ENCODE measurements at places on chromosomes 2 and 18. TPM values are rescaled to one million over a fixed set of nuclear protein-coding genes. Genes with fewer than 3 reads are reported as not detected.

- H3K27me3 ChIP-seq = no peaks in the 10 kb centered on the region
- DNase-seq = no peak
- no peaks in the 10 kb centered on the region for H3K36me3 ChIP-seq
- no peaks in the 10 kb centered on the region for H3K4me1 ChIP-seq
- H3K4me3 ChIP-seq = no peak overlapping the region
These were observed 942.3 kb downstream of the CPS1 start for GRCh38 chr2:211498551-211499205.

GRCh38 chr2:227450311-227450841, 21.6 kb upstream of the AGFG1 start:
- no peak overlapping the region for H3K4me3 ChIP-seq
- no peak overlapping the region for H3K27ac ChIP-seq
- no peaks in the 10 kb centered on the region for H3K27me3 ChIP-seq
- no peaks in the 10 kb centered on the region for H3K36me3 ChIP-seq

DNA sequence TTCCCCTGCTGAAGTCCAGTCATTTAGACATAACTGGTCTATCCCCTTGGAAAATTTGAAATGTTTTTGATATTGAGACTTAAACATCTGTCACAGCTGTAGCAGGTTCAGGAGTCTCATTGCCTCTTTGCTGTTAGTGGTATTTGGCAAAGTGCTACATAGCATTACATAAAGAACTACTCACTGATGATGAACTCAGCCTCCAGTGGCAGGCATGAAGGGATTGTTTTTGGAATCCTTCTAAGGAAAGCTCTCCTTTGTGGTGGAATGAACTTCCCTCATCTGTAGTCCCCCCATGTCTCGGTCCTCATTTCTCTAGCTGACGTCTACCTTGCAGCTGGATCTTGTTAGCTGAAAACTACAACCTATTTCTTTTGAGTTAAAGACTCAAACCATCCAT, 111.6 kb downstream of the TACR1 start:
- H3K36me3 ChIP-seq = no peaks in the 10 kb centered on the region
- H3K27ac ChIP-seq = no peak overlapping the region
- no peaks in the 10 kb centered on the region for H3K27me3 ChIP-seq
- H3K4me3 ChIP-seq = no peak overlapping the region

GRCh38 chr2:76251342-76251741, 540.6 kb upstream of the GCFC2 start:
- no peak for DNase-seq
- no peaks in the 10 kb centered on the region for H3K4me1 ChIP-seq
- no peaks in the 10 kb centered on the region for H3K36me3 ChIP-seq
- H3K4me3 ChIP-seq = no peak overlapping the region

GRCh38 chr18:31088532-31088931, 13.7 kb downstream of the DSC2 start:
- H3K4me1 ChIP-seq = no peaks in the 10 kb centered on the region
- H3K27me3 ChIP-seq = no peaks in the 10 kb centered on the region
- H3K27ac ChIP-seq = no peak overlapping the region
- no peaks in the 10 kb centered on the region for H3K36me3 ChIP-seq
- no peak overlapping the region for H3K4me3 ChIP-seq

DNA sequence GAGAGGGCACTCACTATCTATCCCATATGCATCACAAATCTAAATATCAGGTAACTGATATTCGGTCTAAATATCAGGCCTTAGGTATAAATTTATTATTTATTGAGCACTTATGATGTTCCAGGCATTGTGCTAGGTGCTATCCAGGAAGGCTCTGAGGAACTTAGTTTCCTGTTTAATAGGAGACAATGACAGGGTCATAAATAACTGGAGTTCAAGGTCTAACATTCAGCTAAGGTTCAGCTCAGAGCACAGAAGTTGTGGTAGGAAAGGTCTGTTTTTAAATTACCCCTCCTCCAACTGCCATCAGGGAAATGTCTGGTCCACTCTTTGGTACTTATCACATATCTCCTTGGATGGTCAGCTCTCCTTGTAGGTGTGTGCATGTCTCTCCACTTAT, 193.6 kb downstream of the AGPS start:
- no peak for DNase-seq
- no peaks in the 10 kb centered on the region for H3K27me3 ChIP-seq
- no peak overlapping the region for H3K4me3 ChIP-seq
- no peak overlapping the region for H3K27ac ChIP-seq
- no peaks in the 10 kb centered on the region for H3K4me1 ChIP-seq
- no peaks in the 10 kb centered on the region for H3K36me3 ChIP-seq

- H3K27ac ChIP-seq = no peak overlapping the region
- H3K4me3 ChIP-seq = no peak overlapping the region
- H3K27me3 ChIP-seq = peaks cover 2% of the 10 kb centered on the region
- no peaks in the 10 kb centered on the region for H3K36me3 ChIP-seq
These were observed 38.6 kb upstream of the TGIF1 start for GRCh38 chr18:3411327-3411726.

- DNase-seq = no peak
- H3K4me3 ChIP-seq = no peak overlapping the region
- H3K27ac ChIP-seq = no peak overlapping the region
- H3K36me3 ChIP-seq = no peaks in the 10 kb centered on the region
- H3K27me3 ChIP-seq = no peaks in the 10 kb centered on the region
- no peaks in the 10 kb centered on the region for H3K4me1 ChIP-seq
These were observed 653.3 kb upstream of the PKDCC start for GRCh38 chr2:41394541-41394940.

DNA sequence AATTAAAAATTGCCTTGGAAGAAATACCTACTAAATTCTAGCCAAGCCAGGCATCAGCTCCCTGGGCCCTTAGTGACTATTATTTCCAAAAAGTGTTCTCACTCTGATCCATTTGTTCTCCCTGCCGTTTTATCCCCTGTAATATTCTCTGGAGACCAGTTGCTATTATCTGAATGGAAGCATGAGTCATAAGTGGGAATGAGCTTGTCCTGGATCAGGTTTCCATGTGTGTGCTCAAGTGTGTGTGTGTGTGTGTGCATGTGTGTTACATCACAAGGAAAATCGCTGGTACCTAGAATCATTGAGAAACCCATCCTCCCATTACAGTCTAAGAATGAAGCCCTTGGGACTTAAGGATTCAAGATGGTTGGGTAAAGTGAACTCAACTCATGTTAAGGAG, 130.3 kb upstream of the CXCR4 start:
- 0 out of 2 replicates have a peak, but pooled peaks cover 2% of the 10 kb centered on the region for H3K27me3 ChIP-seq
- peaks cover 4% of the 10 kb centered on the region for H3K4me1 ChIP-seq
- no peaks in the 10 kb centered on the region for H3K36me3 ChIP-seq
- H3K4me3 ChIP-seq = no peak overlapping the region
- H3K27ac ChIP-seq = no peak overlapping the region

DNA sequence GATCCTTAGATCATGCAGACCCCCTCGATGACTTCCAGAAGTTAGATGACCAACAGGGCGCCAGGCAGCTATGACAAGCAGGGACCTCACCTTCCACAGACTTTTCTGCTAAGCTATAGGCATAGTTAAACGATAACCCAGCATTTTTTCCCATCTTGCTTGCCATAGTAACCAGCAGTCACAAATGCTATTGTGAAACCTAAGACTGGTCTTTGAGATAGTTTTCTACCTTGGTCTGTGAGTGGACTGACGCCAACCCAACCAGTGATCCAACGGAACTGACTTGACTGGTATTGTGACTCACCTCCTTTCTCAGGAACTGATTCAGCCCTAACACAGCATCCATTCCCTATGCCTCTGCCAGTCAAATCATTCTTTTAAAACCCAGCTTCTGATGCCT, 361.2 kb downstream of the LRRTM4 start:
- no peaks in the 10 kb centered on the region for H3K27me3 ChIP-seq
- H3K4me3 ChIP-seq = no peak overlapping the region
- no peaks in the 10 kb centered on the region for H3K36me3 ChIP-seq

GRCh38 chr2:223442847-223443246, 159.3 kb downstream of the SCG2 start:
- H3K4me1 ChIP-seq = no peaks in the 10 kb centered on the region
- DNase-seq = no peak
- no peaks in the 10 kb centered on the region for H3K27me3 ChIP-seq
- H3K4me3 ChIP-seq = no peak overlapping the region
- no peaks in the 10 kb centered on the region for H3K36me3 ChIP-seq

DNA sequence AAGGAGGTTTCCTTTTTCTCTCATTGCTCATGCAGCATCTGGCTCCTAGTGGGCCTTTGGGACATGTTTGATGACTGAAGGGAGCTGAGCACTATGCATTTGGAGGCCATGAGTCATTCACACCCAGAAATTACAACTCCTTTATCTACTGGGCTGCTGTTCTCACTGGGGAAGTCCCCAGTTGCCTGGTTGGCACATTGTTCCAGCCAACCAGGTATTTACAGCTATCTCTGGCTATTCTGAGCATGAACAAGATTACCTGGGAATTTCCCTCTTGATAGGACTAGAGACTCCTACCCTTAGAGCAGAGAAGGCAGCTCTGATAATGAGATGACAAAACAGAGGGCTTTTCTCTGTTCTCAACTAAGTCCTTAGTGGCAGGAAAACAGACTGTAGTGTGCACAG, 206.5 kb downstream of the SETBP1 start:
- peak overlapping the region; percentile 36 for H3K27ac ChIP-seq
- H3K36me3 ChIP-seq = no peaks in the 10 kb centered on the region
- H3K27me3 ChIP-seq = no peaks in the 10 kb centered on the region
- H3K4me3 ChIP-seq = no peak overlapping the region
- peak; percentile 69 for DNase-seq

- no peaks in the 10 kb centered on the region for H3K4me1 ChIP-seq
- H3K4me3 ChIP-seq = no peak overlapping the region
- no peak overlapping the region for H3K27ac ChIP-seq
- H3K27me3 ChIP-seq = no peaks in the 10 kb centered on the region
- no peak for DNase-seq
These were observed 261.6 kb downstream of the ASXL3 start for GRCh38 chr18:33839452-33840211.

DNA sequence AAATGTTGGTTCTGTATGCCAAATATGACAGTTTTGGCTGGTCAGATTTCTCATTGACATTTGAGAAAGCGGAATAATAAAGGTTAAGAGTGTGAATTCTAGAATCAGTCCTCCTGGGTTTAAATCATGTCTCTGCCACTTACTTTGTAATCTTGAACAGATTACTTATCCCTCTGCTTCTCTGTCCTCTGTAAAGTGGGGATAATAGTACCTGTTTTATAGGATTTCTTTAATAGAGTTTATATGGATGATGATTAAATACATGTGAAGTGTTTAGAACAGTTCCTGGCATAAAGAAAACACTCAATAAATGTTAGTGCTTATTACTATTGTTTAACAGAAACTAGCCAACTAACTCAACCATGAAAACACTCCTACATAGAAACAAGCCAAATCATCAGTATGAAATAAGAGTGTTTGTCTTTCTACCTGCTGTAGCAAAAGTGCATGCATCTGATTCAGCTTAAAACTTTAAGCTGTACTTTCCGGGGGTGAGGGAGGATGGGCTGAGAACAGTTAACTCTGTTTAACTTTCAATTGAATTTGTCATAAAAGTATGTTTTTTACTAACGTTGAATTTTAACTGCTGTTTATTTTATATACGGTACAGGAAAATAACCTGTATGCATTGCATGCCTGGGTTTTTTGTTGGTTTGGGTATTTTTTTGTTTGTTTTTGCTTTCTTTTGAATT, 6.8 kb downstream of the HTR2B start:
- no peaks in the 10 kb centered on the region for H3K27me3 ChIP-seq
- peaks cover 5% of the 10 kb centered on the region for H3K36me3 ChIP-seq
- H3K4me3 ChIP-seq = no peak overlapping the region
- H3K27ac ChIP-seq = no peak overlapping the region

GRCh38 chr2:26466662-26467310, 11.1 kb downstream of the OTOF start:
- H3K36me3 ChIP-seq = no peaks in the 10 kb centered on the region
- H3K27ac ChIP-seq = no peak overlapping the region
- DNase-seq = no peak
- no peak overlapping the region for H3K4me3 ChIP-seq
- no peaks in the 10 kb centered on the region for H3K27me3 ChIP-seq

GRCh38 chr2:33605056-33605455, 6.0 kb upstream of the FAM98A start:
- H3K27me3 ChIP-seq = no peaks in the 10 kb centered on the region
- H3K36me3 ChIP-seq = no peaks in the 10 kb centered on the region
- DNase-seq = no peak
- no peak overlapping the region for H3K27ac ChIP-seq

The CRACDL gene
- total RNA-seq = 0.72 TPM

The RELCH gene
- 21.3 TPM for total RNA-seq

The CPO gene
- total RNA-seq = not detected

Measured in GM12878 (cell line).